Gastrocnemius medialis (tissue), 4 donors: ENCODE measurements at places on chromosomes 6 and 20. TPM values are rescaled to one million over a fixed set of nuclear protein-coding genes. Genes with fewer than 3 reads are reported as not detected.

DNA sequence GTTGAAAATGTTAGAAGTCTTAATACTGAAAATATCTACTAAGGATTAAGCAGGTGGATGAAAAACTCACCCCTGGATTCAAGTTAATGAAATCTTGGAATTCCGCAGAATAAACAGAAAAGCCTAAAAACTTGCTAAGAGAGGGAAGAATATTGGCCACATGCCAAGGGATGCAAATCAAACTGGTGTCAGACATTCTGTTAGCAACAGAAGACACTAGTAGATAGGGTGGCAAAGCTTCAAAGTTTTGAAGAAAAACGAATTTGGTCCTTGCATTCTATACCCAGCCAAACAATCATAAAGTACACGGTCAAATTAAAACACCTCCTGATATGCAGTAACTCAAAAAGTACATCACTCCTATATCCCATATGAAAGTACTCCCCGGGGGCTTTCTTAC lies 77.1 kb upstream of the ADTRP start:
- H3K4me1 ChIP-seq: peaks cover 13% of the 10 kb centered on the region
- no peaks in the 10 kb centered on the region for H3K27me3 ChIP-seq
- no peak for DNase-seq

DNA sequence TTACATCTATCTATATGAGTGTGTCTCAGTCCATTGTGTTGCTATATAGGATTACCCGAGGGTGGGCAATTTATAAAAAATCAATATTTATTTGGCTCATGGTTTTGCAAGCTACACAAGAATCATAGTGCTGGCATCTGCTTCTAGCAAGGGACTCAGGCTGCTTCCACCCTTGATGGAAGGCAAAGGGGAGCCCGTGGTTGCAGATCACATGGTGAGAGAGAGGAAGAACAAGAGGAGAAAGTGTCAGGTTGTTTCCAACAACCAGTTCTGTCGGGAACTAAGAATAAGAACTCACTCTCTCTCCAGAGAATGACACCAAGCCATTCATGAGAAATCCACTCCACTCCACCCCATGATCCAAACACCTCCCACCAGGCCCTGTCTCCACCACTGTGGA lies 48.2 kb upstream of the TENT5A start:
- H3K36me3 ChIP-seq: no peaks in the 10 kb centered on the region
- no peak overlapping the region for H3K4me3 ChIP-seq
- H3K4me1 ChIP-seq: no peaks in the 10 kb centered on the region
- no peak overlapping the region for H3K27ac ChIP-seq
- DNase-seq: no peak

DNA sequence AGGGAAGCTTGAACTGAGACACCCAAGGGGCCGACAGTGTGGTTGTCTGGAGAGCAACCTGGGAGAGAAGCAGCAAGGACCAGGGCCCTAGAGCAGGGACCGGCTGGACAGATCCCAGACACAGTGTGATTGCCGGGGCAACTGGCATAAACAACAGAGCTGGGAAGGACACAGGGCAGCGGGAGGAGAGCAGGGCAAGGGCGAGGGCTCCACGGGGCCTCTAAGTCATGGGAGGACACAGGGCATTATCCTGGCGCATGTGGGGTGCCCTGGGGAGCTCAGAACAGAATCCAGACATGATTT lies 31.1 kb upstream of the CCR6 start:
- H3K4me3 ChIP-seq: no peak overlapping the region
- no peaks in the 10 kb centered on the region for H3K36me3 ChIP-seq
- H3K4me1 ChIP-seq: no peaks in the 10 kb centered on the region
- DNase-seq: no peak
- no peak overlapping the region for H3K27ac ChIP-seq

- H3K36me3 ChIP-seq: no peaks in the 10 kb centered on the region
- DNase-seq: no peak
- H3K4me3 ChIP-seq: no peak overlapping the region
- no peaks in the 10 kb centered on the region for H3K4me1 ChIP-seq
Observed at GRCh38 chr6:139708337-139709199, 334.1 kb upstream of the CITED2 start.

Gene HUS1B
- total RNA-seq: not detected

Gene UNC93A
- not detected for total RNA-seq

Gene MKKS
- 8.1 TPM for total RNA-seq
